ENCODE measurements at places on chromosomes 4 and X.

DNA sequence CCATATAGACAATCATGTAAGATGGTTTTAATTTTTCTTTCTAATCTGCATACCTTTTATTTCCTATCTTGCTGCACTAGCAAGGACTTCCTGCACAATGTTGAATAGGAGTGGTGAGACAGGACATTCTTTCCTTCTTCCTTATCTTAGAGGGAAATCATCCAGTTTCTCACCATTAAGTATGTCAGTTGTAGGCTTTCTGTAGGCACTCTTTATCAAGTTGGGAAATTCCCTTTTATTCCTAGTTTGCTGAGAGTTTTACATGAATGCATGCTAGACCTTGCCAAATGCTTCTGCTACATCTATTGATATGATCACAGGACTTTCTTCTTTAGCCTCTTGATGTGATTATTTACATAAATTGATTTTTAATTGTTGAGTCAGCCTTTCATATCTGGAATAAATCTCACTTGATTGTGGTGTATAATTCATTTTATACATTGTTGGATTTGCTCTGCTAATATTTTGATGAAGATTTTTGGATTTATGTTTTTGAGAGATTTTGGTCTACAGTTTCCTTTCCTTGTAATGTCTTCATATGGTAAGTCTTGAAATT, 23.8 kb downstream of the RNF175 start:
- DNase-seq = no peak

DNA sequence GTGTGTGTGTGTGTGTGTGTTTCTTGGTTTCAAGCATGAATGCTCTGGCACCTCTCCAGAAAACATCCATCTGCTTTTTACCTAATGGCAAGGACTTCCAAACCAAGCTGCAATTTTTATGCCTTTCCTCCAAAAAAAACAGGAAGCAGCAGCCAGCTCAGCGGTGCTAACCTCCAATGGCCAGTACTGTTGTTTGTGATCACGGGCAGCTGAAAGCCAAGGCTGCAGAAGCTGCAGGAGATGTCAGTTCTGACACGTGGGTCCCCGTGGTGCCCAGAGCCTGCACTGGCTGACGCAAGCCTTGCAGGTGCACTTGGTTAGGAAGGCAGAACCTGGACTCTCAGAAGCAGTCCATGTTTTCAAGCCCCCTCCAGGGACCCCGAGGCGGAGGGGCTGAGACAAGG, 313.6 kb upstream of the DDX53 start:
- DNase-seq = no peak

DNA sequence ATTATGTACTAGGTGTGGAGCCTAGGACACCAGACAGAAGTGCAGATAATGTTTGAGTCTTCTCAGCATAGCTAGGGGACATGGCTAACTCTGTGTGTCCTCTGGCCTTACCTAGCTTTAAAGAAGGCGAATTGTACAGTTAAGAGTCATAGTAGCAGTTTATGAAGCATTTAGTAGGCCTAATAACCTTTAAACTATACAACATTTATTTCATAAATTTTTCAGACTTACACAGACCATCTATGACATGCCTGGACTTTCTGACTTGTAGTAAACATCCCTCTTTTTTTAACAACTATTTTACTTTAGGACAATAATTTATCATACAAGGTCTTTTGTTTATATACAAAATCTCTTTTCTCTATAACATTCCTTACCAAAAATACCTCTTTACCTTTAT, 37.4 kb downstream of the ETNPPL start:
- no peak for DNase-seq

DNA sequence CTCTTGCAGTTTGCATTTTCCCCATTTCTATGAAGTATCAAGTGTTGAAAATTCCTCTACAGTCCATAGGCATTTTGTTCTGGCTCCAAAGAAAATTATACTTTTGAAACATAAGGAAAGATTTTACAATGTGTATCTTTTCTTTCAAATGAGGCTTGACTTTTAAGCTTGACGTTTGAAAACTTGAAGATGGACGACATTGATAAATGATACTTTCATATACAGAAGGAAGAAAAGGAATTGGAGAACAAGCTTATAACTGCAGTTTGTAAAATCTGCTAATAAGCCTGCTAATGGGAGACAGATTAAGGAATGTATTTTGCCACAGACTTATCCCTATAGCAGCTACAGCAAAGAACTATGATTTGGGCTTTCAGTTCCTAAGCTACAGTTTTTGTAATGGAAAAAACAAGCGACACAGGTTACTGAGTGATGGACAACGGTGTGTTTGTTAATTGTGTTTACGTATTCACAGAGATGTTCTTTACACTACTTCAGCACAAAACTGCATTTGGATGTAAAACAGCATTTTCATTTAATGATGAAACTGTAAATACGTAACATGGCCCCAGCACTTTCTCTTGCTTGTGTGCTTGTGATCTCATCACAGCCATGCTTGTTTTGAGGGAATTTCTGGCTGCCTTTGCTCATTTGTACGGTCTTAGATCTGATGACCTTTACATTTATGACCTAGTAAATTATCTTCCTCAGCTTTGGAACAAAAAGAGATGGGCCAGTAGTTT, 83.2 kb upstream of the FAT1 start:
- no peak for DNase-seq

DNA sequence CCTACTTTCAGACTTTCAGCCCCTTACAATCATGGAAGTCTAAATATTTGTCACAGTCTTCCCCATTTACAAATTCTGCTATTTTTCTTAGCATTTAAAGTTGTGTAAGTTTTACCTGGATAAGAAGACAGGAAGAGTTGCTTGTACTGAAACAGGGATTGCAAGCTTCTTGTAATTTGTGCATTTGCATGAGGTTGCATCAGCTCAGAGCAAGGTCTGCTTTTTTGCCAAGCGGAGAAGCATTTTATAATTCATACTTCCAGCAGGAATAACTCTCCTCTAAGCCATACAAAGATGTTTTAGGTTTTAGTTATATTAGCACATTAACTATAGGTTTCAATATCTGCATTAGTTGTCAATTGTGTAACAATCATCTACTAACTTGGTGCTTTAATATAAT, 922.0 kb upstream of the PABPC4L start:
- no peak for DNase-seq
